Calu3 (cell line): ENCODE measurements at places on chromosomes 4 and X. TPM values are rescaled to one million over a fixed set of nuclear protein-coding genes. Genes with fewer than 3 reads are reported as not detected.

The PLP1 gene
- not detected in 2 replicates for total RNA-seq

The EGF gene
- total RNA-seq = 1.4 and 1.6 TPM in 2 replicates

The MTNR1A gene
- total RNA-seq = 1.6 and 2.9 TPM in 2 replicates

The KLHL4 gene
- not detected in 2 replicates for total RNA-seq

The GLUD2 gene
- total RNA-seq = 16.3 and 19.6 TPM in 2 replicates

The GAGE1 gene
- total RNA-seq = not detected in 2 replicates

The ITGB1BP2 gene
- total RNA-seq = 7.1 and 8.1 TPM in 2 replicates

The SUPT20HL2 gene
- not detected in 2 replicates for total RNA-seq
